NCI-H446 (cell line): ENCODE measurements at places on chromosomes 1 and 21.
A peak's percentile ranks its signal among the peaks of the same experiment; 100 is the strongest.

GRCh38 chr1:27144920-27145661, 9.8 kb downstream of the SLC9A1 start:
- DNase-seq: peak; percentile 64

- no peak for DNase-seq
These were observed 25.1 kb upstream of the BRDT start for GRCh38 chr1:91924146-91924545.

GRCh38 chr1:165900576-165901380, 73.4 kb downstream of the UCK2 start:
- peak; percentile 59 for DNase-seq

DNA sequence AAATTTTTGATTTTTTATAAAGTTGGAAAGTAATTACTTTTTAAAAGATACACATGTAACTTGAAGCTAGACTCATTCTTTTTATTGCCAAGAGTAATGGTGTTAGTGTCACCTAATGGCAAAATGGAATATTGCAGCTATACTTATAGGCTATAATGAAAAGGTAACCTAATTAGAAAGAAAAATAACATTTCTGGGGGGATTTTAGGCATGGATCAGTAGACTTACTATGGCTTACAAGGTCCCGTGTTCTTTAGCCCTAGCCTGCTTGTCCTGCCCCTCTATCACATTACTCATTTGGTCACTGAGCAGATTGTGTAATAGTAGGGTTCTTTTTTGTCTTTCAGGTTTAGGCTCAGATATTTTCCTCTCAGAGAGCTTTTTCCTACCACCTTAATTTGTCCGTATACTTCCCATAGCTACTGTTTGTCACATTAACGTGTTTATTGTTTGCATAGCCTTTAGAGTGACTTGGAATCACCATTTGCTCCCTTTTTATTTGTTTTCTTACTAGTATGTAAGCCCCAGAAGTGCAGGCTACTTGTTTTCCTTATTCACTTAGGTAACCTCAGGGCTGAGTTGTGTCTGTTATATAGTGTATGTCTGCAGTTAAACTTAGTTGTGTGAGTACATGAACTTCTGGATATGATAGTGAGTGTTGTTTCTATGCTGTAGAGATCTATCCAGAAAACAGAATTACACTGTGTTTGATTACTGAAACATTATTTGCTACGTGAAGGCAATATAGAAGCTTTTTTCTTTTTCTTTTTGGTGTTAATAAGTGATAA, 58.7 kb downstream of the RABGAP1L start:
- DNase-seq: peak; percentile 10

- DNase-seq: no peak
These were observed 8.9 kb downstream of the SKI start for GRCh38 chr1:2236695-2237677.
